ENCODE measurements at places on chromosomes 16 and 17.
A peak's percentile ranks its signal among the peaks of the same experiment; 100 is the strongest.

DNA sequence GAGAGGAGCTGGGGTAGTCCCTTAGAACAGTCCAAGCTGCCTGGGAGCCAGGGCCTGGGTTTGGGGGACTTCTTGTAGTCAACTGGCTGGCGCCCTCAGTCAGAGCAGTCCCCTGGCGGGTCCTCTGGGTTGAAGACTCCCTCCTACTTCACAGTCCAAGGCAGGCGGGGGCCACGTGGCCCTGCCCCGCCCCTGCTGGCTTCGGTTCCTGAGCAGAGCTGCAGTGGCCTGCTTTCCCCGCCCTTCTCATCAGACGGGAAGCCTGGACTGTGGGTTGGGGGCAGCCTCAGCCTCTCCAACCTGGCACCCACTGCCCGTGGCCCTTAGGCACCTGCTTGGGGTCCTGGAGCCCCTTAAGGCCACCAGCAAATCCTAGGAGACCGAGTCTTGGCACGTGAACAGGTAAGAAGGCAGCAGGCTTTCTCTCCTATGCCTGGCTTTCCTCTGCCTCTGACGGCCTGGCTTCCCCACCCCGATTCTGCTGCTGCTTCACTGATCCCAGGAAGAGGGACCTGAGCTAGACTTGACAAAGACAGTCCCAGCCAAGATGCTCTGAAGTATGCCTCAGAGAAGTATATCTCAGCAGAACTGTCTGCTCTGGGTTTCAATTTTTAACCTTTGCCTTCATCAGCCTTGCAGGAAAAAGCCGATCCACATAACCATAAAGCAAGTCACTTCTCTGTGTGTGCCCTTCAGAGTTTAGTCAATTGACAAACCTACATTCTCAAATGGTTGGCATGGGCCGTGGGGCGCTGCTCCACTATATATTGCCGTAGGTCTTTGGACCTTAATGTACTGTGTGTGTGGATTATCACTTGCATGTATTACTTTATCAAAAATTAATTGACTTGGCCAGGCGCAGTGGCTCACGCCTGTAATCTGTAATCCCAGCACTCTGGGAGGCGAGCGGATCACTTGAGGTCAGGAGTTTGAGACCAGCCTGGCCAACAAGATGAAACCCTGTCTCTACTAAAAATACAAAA is 56.3 kb downstream of the SF3B3 start:
- no peak overlapping the region for H3K4me3 ChIP-seq
- peaks cover 50% of the 10 kb centered on the region for H3K4me1 ChIP-seq
- H3K27me3 ChIP-seq, result no peaks in the 10 kb centered on the region
- peak overlapping the region; percentile 55 for H3K27ac ChIP-seq

DNA sequence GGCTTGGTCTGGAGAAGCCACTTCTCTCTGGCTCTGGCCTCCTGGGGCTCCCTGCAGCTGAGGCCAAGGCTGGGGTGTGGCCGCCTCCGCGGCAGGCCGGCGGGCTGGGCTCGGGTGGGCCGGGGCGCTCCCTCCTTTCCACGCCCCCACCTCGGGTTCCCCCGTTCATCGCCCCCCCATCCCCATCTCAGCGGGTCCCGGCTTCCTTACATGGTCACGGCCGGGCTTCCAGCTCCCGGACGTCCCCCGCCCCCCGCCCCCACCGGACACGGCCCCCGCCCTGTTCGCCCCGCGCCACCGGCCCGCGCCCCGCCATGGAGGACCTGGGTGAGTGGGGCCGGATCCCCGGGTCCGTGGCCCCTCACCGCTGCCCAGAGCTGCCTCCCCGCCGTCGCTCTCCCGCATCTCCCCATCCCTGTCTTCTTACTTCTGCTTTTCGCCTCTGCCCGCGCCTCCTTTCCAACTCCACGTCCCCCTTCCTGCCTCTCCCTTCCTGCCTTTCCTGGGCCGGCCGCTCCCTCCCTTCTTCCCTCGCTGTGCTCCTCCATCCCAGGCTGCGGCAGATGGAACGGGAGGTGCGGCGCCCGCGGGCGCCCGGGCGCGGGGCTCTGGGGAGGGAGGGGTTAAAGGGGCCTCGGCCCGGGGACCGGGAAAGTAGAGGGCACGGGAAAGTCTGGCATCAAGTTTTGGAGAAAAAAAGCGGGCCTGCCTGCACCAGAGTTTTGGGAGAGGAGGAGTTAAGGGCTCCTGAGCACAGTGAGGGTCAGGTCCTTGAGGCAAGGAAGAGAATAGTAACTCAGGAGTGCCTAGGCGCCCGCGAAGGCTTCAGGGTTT is at the start of gene TGFB1I1:
TGFB1I1 (plus strand) TSS at position 278 of the 834 bp plus-strand sequence; CDS start at position 315, 37 bp downstream.
- H3K4me3 ChIP-seq, result peak within 1 kb of the TSS; percentile 91
- no peak for DNase-seq
- no peaks in the 10 kb centered on the region for H3K4me1 ChIP-seq
- peak within 1 kb of the TSS; percentile 100 for H3K27ac ChIP-seq

- no peaks in the 10 kb centered on the region for H3K27me3 ChIP-seq
- no peak for DNase-seq
- no peaks in the 10 kb centered on the region for H3K4me1 ChIP-seq
- H3K36me3 ChIP-seq, result peaks cover 53% of the 10 kb centered on the region
- no peak overlapping the region for H3K4me3 ChIP-seq
Observed at GRCh38 chr17:58094118-58094517, 10.9 kb downstream of the DYNLL2 start.

- H3K4me3 ChIP-seq, result no peak overlapping the region
- no peak for DNase-seq
- no peak overlapping the region for H3K27ac ChIP-seq
- no peaks in the 10 kb centered on the region for H3K4me1 ChIP-seq
Observed at GRCh38 chr17:30530346-30531025, 53.3 kb downstream of the GOSR1 start.

- peaks cover under 1% of the 10 kb centered on the region for H3K36me3 ChIP-seq
- peak; percentile 8 for DNase-seq
- H3K27ac ChIP-seq, result no peak overlapping the region
- no peaks in the 10 kb centered on the region for H3K27me3 ChIP-seq
- no peak overlapping the region for H3K4me3 ChIP-seq
Observed at GRCh38 chr17:60036796-60037677, 41.7 kb downstream of the HEATR6 start.

DNA sequence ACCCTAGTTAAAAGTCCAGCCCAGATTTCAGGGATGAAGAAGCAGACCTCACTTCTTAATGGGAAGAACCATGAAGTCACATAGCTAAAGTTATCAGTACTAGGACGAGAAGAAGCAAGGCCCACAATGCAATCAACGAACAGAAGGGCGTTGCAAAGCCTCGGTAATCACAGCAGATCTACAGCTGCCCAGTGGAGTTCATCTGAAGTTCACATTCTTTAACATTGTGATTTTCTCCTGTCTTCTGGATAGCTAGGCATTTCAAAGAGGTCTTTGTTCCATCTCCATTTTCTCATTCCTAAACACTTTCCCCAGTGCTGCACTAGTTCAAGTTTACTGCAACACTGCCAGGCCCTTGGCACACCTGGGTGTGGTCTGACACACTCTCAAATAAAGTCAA is 226.7 kb upstream of the N4BP1 start:
- no peak overlapping the region for H3K27ac ChIP-seq
- H3K4me3 ChIP-seq, result no peak overlapping the region

- no peaks in the 10 kb centered on the region for H3K4me1 ChIP-seq
- no peak overlapping the region for H3K4me3 ChIP-seq
- H3K27me3 ChIP-seq, result no peaks in the 10 kb centered on the region
- DNase-seq, result no peak
- no peaks in the 10 kb centered on the region for H3K36me3 ChIP-seq
Observed at GRCh38 chr17:6439951-6440350, 4.3 kb upstream of the PIMREG start.

DNA sequence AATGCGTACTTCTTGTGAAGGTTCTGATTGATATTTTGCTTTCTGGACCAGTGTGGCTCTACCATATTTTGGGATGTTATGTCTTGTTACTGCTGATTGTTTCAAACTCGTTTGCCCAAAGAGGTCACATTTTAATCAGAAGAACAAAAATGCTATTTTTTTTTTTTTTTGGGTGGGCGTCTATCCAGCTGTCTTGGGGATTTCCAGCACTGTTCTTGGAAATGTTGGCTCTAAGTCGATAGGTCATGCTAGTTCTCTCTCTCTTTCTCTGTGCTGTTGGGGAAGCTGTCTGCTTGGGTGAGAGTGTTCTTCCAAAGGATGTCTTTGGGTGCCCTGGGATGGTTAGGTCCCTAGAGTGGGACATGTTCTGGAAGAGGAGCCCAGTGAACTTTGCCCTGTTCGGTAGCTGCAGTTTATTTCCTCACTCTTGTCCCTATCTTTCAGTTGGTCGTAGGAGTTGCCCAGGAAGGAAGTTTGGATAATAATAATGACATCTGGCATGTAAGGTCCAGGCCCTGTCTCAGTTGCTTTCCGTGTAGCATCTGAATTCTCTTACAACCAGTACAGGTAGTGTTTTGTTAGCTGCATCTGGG is 2.9 kb downstream of the IRF8 start:
- no peak overlapping the region for H3K27ac ChIP-seq
- peaks cover 8% of the 10 kb centered on the region for H3K4me1 ChIP-seq
- H3K36me3 ChIP-seq, result no peaks in the 10 kb centered on the region
- DNase-seq, result no peak
- H3K4me3 ChIP-seq, result no peak overlapping the region
- H3K27me3 ChIP-seq, result no peaks in the 10 kb centered on the region

GRCh38 chr16:74622005-74622404 is 15.1 kb upstream of the GLG1 start:
- no peak overlapping the region for H3K27ac ChIP-seq
- no peak for DNase-seq

DNA sequence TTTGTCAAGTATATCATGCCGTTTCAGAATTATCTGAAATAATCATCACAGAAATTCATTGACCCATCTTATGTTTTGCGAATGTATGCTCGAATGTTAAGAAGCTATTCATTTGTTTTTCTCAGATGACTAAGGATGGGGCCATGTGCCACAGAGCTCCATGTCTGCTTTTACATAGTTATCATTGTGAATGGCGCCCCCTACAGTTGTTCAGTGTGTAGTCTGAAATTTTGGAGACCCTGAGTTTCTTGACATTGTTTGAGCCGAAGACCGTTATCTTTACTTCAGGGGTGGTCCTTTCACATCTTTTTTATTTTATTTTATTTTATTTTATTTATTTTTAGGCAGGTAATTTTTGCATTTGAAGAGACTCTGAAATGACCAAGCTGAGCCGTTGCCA is 972.0 kb upstream of the RBFOX1 start:
- no peak overlapping the region for H3K27ac ChIP-seq
- DNase-seq, result no peak

DNA sequence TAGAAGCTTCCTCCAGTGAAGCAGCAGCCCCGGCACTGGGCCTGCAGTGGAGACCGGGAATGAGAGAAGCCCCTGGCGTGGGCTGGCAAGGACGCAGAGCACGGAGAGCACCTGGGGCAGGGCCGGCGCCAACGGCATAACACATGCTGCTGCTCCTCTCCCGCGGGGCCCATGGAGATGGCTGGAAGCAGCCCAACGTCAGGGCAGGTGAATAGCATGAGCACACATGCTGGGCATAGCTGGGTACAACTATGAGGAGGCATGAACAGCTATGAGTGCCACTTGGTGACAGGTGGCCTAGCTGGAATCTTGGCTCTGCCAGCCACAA is 46.4 kb downstream of the IRF8 start:
- H3K27me3 ChIP-seq, result no peaks in the 10 kb centered on the region
- H3K4me1 ChIP-seq, result no peaks in the 10 kb centered on the region
- no peak for DNase-seq

- no peak for DNase-seq
- no peak overlapping the region for H3K27ac ChIP-seq
- H3K27me3 ChIP-seq, result no peaks in the 10 kb centered on the region
- no peaks in the 10 kb centered on the region for H3K36me3 ChIP-seq
Observed at GRCh38 chr17:17445925-17446665, 30.7 kb upstream of the MED9 start.

DNA sequence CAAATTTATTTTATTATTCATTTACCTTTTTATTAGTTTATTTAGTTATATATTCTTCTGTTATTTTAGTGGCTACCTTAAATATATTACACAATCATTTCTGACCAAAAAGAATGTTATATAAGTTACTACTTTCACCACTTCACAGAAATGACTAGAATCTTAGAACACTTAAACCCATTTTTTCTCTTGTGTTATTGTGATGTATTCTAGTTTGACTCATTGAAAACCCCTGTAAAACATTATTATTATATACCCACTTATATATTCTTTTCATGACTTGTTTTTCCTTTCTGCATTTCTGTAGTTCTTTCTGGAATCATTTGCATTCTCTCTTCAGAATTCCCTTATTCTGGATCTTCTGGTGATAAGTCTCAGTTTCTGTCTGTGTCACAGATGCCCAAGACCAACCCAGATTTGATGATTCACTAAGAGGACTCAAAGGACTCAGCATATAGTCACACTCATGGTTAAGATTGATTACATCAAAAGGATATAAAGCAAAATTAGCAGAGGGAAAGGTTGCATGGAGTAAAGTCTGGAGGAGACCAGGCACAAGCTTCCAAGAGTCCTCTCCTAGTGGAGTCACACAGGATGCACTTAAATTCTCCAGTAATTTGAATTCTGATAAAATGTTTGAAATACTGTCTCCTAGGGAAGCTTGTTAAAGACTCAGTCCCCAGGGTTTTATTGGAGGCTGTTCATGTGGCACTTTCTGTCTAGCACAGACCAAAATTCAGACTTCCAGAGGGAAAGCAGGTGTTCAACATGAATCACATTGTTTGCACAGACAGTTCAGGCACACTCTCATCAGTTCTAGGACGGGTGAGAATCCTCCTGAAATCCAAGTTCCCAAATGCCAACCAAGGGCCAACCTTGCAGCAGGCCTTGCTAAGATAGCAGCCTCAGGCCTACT is 7.7 kb downstream of the GINS3 start:
- no peaks in the 10 kb centered on the region for H3K27me3 ChIP-seq
- H3K4me1 ChIP-seq, result no peaks in the 10 kb centered on the region
- no peak overlapping the region for H3K27ac ChIP-seq
- H3K36me3 ChIP-seq, result no peaks in the 10 kb centered on the region
- no peak overlapping the region for H3K4me3 ChIP-seq
- no peak for DNase-seq

DNA sequence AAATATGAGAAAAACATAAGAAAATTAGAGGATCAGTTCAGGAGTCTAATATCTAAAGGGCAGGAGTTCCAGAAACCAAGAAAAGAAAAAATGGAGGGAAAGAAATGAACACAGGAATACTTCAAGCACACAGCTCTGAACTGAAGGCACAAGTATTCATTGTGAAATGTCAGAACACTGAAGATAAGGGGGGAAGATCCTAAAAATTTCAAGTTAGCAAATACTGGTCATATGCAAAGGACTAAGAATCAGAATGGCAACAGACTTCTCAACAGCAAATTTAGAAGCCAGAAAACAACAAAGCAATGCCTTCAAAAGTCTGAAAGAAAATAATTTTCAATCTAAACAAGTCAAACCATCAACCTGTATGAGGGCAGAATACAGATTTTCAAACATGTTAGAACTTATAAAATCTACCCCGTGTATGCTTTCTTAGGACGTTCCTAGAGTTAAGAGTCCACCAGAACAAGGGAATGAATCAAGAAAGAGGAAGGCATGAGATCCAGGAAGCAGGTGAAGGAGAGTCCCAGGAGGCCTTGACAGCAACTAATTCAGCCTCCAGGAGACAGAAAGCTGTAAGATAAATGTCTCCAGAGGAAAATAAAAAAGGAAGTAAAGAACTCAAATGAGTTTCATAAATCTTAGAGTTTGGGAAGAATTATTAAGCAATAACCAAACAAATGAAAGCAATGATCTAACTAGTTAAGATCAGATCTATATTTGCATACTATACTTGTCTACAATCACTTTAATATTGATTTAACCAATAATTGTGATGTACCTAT is 2.8 kb downstream of the BRD7 start:
- no peaks in the 10 kb centered on the region for H3K4me1 ChIP-seq
- H3K36me3 ChIP-seq, result peaks cover 15% of the 10 kb centered on the region
- H3K4me3 ChIP-seq, result no peak overlapping the region
- H3K27ac ChIP-seq, result no peak overlapping the region

Measured in ascending aorta (tissue), 2 donors.